ENCODE measurements at places on chromosomes 12 and 14.

DNA sequence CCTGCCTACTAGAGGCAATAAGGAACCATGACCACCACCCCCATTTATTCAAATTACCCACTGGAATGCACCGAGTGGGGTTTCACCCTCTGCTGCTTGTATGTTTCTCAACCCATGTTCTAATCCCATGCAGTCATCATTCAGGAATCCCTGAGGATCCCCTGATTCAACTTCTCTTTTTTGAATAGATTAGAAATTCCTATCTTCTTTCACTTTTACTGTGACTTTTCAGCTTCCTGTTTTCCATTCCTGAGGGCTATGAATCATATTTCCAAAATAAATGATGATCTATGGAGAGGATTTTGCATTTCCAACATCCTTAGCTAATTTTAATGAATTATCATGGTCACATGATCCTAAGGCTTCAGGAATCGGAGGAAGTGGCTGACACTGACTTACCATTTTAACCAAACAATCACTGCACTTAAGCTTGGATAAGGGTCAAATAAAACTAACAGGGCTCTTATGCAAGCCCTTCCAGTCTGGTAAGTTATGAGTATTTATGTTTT lies 19.4 kb upstream of the P2RX4 start:
- DNase-seq = no peak

GRCh38 chr14:85241022-85241855 lies 288.7 kb upstream of the FLRT2 start:
- no peak for DNase-seq

DNA sequence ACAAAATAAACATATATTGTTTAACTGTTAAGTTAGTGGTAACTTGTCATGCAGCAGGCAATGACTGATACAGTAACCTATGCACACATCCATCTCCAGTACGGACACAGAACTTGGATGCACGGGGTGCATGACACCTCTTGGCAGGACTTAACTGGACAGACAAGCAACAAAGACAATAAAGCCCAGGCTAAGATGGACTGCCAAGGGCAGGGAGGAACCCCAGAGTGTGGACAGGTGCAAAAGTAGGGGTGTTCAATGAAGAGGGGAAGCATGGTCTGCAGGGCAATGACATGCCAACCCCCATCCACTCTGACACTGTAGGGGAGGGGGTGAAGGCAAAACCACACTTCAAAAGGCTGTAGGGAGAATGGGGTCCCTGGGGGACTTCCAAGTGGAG lies 11.7 kb downstream of the SSH1 start:
- DNase-seq = no peak

DNA sequence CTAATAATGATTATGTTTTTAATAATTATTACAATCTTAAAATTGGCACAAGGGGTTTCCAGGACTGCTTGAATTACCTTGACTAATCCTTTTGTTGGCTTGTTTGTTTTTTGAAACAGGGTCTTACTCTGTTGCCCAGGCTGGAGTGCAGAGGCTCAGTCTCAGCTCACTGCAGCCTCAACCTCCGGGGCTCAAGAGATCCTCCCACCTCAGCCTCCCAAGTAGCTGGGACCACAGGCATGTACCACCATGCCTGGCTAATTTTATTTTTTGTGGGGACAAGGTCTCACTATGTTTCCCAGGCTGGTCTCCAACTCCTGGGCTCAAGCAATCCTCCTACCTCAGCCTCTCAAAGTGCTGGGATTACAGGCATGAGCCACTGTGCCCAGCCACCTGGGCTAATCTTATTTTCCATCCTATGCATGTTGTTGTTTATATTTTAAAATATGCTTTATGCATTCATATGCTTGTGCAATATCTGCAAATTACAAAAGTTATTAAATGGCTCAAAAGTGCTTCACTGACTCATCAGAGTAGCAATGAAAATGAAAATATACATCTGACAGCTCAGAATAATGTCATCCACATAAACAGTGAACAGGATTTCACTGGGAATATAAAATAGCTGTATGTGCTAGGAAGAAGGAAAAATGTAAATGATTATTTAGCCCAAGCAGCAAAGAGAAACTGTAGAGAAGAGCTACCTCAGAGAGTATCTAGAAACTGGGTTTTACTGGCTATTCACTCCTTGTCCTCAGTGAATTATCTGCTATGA lies 24.8 kb upstream of the PLEKHG6 start:
- no peak for DNase-seq

GRCh38 chr12:47990351-47991105 lies 13.7 kb downstream of the COL2A1 start:
- DNase-seq = peak; percentile 35

DNA sequence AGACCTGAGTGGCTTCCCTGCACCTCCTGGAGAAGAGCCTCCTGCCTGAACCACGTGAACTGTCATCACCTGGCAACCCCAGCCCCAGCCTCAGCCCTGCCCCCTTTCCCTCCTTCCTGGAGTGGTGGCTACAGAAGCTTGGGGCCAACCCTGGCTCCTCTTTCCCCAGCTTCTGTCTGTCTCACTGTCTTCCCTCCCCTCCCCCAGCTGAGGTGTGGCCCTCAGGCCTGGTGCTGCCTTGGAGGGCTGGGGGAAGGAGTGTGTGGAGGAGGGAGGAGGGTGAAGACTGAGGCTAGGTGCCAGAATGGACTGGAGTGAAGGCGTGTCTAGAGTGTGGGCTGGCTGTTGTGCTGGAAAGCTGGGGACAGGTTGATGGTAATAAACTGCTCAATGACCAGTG lies 9.7 kb downstream of the NFATC4 start:
- DNase-seq = no peak

GRCh38 chr14:50383618-50384225 lies 13.0 kb downstream of the CDKL1 start:
- no peak for DNase-seq

GRCh38 chr14:53310412-53310811 lies 157.3 kb upstream of the DDHD1 start:
- DNase-seq = no peak

DNA sequence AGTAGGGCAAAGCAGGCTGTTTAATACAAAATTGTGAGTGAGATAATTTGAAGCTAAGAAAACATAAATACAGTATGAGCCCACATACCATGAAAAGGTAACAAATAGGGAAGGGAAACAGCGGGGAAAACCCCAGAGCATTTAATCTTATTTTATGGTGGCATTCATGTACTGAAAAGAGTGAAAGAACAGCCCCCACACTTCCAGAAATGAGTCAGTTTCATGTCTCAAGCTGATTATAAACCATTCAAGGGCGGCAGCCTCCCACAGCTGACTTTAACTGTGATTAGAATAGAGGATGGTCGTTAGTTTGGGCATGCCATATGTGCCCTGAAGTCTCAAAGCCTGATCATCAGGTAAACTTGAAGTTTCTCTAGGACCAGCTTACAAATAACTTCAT lies 64.5 kb downstream of the FOXG1 start:
- no peak for DNase-seq

DNA sequence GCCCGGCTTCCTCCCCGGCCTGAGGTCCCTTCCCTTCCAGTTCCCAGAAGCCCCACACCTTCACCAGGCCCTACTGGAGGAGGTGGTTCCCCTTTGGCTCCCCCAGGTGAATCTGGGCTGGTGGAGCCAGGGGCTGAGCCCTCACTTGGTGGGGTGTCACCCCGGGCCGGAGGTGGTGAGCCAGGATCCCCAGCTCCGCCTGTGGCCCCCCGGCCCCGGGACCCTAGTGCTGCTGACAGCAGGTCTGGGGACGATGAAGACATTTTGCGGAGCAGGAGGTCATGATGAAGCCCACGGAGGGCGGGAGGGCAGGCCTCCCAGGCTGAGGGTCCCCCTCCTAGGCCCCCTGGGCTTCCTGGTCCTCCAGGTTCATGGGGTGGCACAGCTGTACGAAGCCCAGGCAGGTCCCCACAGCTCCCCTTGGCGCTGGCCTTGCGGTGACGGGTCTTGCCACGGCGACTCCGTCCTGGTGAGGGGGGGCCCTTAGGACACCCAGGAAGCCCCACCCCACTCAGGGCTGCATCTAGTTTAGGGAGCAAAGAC lies 16.6 kb downstream of the MAP3K12 start:
- no peak for DNase-seq

- DNase-seq = no peak
Observed at GRCh38 chr14:38285962-38286361, 30.1 kb upstream of the CLEC14A start.

- DNase-seq = no peak
Observed at GRCh38 chr14:90649083-90649482, 167.1 kb downstream of the TTC7B start.

GRCh38 chr14:71726580-71727021 lies 205.6 kb upstream of the RGS6 start:
- DNase-seq = no peak

GRCh38 chr14:104036212-104036611 lies 49.3 kb upstream of the ASPG start:
- DNase-seq = no peak

- DNase-seq = no peak
Observed at GRCh38 chr14:30854492-30854891, 19.9 kb upstream of the COCH start.

- no peak for DNase-seq
Observed at GRCh38 chr14:101628975-101629374, 67.7 kb downstream of the DIO3 start.

DNA sequence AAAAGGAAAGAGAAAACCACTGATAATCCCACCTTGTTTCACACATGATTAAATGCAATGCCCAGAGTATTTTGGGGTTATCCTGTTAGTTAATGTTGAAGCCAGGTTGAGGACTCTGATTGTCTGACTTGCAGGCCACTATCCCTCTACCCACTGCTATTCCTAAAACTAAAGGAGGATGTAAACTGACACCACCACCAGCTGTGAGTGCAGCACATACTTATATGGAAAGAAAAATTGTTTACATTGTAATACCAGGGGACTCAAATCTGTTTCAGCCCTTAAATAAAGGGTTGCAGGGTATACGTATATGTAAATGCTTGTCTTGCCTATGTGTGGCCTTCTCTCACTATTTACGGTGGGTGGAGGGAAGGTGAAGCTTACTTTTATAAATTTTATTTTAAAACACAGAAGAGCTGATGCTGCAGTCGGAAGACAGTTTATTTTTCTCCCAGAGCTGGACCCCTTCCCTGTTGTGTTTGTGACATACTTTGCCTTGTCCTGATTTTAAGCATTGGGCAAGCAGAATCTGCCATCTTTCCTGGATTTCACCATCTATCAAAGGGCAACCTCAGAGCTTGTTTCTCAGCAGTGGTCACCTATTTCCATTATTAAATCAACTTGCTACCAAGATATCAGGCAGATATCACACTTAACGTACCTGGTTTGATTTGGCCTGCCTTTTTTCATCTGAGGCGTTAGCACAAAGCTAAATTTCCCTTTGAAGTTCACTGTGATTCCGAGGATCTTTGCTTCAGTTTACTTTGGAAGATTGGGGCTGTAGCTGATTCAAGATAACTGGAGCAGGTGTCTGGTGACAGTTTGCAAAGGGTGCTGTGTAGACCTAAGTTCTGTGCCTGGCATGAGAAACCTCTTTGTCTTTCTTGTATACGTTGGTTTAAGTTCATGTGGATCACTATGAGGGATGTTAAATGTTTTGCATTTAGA lies 25.2 kb downstream of the DAAM1 start:
- DNase-seq = no peak

GRCh38 chr12:6871052-6871957 lies 1.8 kb downstream of the SPSB2 start:
- peak; percentile 33 for DNase-seq

DNA sequence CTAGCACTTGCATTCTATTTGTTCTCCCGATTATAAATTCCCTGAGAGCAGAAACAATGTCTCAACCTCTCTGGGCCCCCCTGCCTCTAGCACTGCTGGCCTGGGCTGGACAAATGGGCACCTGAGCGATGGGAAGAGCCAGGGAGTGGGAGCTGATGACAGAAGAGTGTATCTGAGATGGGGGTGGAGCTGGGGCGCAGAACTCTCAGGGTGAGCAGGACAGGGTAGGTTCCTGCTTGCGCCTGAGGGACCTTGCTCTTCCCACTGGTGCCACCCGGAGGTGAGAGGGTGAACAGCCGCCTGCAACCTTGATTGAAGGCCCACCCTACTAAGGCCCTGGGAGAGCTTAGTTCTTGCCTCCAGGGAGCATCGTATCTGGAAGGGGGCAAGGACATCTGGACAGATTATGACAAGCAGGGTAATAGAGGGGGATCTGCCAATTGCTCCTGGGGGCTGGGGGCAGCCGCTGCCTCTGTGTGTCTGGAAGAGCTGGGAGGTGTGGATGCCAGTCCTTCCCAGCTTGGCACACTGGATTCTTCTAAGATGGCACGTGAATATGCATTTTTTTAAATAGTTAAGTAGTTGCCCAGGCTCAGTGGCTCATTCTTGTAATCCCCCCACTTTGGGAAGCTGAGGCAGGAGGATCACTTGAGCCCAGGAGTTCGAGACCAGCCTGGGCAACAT lies 43.0 kb upstream of the TSPAN9 start:
- peak; percentile 36 for DNase-seq

DNA sequence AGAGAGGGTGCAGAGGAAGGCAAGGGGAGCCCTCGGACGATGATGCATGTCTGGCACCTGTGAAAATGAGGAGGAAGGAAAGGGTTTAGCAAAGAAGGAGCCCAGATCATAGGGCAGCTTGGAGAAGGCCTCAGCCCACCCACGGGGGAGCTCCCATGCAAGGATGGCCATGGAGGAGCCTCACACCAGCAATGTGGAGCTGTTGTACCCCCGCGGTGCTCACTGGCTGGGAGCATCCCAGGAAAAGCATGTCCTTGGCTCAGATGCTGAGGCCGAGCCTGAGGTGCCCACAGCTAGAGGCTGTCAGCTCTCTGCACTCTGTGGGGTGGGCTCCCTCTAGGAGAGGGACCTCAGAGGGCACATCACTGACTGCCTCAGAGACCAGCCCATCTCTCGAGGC lies 622.6 kb downstream of the AACS start:
- DNase-seq = no peak

DNA sequence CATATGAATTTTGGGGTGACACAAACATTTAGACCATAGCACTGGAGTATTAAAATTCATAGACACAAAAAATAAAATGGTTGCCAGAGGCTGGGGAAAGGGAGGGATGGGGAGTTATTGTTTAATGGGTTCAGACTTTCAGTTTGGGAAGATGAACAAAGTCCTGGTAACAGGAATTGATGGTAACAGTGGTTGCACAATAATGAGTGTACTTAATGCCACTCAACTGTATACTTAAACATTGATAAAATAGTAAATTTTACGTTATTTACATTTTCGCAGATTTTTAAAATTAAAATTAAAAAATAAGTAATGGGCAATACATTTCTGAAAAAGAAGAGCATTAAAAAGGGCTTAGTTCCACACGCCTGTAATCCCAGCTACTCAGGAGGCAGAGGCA lies 35.6 kb upstream of the USP15 start:
- DNase-seq = no peak

GRCh38 chr12:91335699-91336098 lies 153.1 kb upstream of the DCN start:
- no peak for DNase-seq

GRCh38 chr14:68669111-68669511 lies 123.8 kb downstream of the ZFP36L1 start:
- no peak for DNase-seq

DNA sequence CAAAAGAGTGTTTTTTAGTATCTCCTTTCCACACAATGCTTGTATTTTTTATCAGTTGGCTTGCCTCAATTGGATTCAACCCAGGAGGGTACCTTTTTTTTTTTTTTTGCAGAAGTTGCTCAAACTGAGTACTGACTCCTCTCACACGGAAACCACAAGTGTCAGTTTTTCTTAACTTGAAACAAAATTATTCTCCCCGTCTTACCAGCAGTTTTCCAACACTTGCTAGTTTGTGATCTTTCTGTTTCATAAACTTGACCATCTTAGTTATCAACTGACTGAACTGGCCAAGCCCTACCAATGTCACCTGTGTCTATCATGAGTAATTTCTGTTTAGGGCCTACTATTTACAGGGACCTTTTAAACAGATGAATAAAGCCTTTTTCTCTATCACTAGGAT lies 34.1 kb upstream of the ITPR2 start:
- DNase-seq = no peak
